NCI-H446 treated with DMSO at 0.1 percent for 48 hours (cell line): ENCODE measurements at places on chromosomes 7 and 10.

GRCh38 chr7:92517631-92518030, 10.7 kb downstream of the PEX1 start:
- no peak for DNase-seq

DNA sequence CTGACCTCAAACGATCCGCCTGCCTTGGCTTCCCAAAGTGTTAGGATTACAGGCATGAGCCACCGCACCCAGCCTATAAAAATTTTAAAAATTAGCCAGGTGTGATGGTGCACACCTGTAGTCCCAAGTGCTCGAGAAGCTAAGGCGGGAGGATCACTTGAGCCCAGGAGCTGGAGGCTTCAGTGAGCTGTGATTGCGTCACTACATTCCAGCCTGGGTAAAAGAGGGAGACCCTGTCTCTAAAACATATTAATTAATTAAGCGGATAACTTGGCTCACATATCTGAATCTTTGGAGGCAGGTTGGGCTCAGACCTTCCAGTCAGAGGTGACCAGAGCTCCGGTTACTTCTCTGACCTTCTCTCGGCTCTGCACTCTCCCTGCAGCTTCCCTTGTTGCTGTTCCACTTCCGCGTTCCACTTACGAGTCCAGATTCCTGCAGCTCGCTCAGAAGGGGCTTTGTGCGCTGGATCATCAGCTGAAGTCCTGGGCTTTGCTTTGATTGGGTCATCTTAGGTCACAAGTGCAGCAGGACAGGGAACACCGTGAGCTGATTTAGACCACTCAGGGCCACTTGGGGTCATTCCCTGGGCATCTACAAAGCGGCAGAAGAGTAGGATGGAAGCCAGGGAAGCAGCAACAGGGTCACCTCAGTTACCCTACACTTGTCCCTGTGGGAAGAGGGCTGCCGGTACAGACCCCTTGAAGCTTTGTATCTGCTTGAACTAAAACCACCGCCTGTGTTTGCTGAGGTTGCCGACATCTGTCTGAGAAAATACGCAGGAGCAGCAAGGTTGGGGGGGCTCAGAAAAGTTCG, 2.0 kb upstream of the ARPC1B start:
- DNase-seq, result no peak

DNA sequence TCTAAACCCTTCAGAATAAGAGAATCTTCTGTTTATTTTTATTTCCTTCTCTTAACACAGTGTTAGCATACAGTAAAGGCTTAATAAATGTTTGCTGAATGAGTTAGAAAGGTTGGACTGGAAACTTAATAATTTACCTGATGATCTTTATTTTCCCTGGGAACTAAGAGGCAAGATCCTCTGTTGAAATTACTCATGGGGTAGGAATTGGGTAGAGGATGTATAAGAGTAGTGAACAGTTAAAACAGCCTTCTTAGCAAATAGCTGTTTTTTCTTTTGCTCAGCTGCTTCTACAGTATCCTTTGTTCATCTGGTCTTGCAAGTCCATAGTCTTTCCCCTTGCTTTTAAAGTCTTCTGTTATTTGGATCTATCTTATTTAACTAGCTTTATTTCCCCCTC, 80.0 kb downstream of the AKAP9 start:
- DNase-seq, result no peak

DNA sequence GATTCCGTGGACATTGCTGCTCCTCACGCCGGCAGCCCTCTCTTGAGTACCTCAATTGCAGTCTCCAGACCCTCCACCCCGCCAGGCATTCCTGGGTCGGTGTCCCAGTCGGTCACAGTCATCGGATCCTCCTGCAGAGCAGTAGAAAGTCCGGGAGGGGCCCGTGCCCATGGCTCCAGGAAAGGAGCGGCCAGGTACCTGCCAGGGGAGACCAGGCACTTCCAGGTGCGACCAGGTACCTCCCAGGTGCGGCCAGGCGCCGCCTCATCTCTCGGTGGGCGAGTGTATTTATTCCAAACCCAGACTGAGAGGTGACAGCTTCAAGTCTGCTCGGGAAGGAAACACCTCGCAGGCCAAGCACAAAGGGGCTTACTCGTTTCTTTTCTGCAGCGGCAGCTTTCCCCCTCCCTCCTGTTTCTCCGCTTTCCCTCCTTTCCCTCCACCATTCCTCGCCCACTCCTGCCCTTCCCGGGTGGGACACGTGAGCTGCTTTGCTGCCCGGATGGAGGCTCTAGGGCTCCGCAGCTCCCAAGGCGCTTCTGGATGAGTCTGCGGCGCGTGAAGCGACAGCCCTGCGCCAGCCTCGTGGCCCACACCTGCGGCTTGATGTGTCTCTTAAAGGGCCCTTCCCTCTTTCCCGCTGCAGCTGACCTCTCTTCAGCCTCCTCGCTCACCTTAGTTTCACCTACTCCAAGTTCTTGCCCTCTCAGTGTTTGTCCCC, 39.4 kb upstream of the AGK start:
- no peak for DNase-seq

DNA sequence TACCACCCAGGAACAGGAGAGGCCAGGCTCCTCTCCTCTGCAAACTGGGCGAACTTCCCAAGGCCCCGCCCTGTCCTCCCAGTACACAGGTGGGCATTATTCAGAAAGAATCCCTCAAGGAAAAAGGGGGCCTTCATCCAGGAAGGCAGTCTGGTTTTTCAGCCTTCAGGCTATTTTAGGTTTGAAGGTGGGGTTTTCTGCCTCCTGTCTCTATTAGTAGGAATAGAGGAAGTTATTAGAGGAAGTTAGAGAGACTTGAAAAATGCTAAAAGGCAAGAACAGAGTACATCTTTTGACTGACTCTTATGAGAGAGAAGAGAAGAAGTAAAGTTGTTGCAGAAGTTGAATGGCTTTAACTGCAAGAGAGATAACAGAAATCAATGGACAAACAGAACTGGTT, 250.9 kb upstream of the SORCS1 start:
- no peak for DNase-seq

GRCh38 chr7:141575654-141576448, 24.6 kb downstream of the AGK start:
- DNase-seq, result no peak

DNA sequence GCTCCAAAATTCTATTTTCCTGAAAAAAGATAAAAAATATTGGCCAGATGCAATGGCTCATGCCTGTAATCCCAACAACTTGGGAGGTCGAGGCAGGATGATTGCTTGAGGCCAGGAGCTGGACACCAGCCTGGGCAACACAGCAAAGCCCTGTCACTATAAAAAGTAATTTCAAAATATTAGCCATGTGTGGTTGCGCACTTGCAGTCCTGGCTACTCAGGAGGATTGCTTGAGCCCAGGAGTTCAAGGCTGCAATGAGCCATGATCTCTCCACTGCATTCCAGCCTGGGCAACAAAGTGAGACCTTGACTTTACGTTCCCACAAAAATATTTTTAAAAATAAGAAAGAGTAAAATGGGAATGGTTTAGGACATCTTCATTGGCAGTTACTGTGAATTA, 104.1 kb upstream of the AFAP1L2 start:
- no peak for DNase-seq

DNA sequence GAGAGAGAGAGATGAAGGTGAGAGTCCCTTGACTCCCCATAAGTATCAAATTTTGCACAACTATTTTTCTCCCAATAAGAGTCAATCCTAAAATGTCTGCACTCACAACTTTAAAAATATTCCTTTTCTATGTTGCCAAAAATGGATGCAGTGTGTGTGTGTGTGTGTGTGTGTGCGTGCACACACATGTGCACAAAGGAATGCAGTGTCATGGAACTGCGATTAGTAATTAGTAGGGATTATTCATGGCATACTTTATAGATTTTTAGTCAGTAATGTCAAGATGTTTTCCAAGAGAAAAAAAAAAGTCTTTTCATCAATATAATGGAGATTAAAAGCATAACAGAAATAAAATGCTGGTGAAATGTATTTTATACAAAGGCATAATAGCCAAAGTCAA, 179.1 kb upstream of the LRRTM3 start:
- DNase-seq, result no peak

DNA sequence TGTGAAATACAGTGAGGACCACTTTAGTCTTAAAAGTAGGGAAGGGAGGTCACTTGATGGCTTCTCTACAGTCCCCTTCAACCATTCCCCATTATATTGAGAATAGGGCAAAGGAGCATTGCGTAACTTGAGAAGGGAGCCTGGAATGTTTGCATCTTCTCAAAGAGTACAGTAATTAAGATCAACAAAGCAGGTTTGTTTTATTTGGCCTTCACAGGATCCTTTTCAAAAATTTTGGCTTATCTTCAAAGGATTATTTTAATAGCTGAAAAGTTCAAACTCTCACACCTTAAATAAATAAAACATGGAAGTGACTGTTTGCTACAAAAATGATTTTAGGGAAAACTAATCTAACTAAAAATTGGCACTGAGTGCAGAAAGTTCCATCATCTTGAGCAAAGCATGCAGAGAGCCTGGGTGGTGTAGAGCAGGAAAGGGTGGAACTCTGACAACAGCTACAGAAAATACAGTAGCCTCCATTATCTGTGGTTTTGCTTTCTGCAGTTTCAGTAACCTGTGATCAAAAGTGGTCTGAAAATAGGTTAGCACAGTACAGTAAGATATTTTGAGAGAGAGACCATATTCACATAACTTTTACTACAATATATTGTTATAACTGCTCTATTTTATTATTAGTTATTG, 214.0 kb downstream of the MDFIC start:
- no peak for DNase-seq

GRCh38 chr7:94908323-94909178, 1.2 kb downstream of the PPP1R9A start:
- no peak for DNase-seq

- no peak for DNase-seq
Measured at GRCh38 chr10:72625276-72625607, 637 bp downstream of the MICU1 start.

DNA sequence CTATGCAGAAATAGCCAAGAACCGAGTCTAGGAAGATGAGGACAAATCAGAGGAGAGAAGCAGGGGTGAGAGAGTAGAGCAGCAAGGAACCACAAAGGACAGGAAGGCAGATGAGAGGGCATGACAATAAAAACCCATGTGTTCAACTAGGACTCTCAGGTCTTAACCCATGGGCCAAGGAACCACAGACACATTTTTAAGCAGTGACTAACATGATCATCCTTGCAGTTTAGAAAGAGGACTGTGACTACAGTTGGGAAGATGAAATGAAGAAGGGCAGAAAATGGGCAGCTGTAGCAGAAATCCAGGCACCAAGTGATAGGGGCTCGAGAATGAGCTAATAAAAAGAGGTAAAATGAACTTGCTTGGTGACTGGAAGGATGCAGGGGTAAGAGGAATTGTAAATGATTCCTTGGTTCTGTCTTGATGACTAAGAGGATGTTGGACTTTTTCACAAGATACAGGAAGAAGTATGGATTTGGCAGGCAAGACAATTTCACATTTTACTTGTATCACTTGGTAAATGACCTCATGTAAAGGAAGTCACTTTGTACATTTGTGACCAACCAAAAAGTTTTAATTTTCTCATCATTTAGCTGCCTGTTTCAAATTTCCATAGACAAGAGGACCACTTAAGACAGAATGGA, 22.8 kb downstream of the SGMS1 start:
- DNase-seq, result no peak

DNA sequence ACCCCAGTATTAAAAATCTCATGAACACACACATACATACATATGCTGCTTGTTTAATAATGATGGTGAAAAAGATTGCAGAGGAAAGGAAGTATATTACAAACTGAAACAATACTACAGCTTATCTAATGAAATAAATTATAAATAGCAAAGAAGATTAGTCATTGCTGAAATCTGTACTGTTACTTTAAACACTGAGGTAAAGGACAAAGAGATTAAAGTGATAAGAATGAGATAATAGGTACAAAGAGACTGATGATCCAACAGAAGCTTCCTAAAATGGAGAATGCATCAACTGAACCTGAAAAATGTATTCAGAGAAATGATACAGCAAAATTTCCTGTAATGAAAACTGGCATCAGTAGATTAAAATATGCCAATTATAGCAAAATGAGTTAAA, 91.5 kb upstream of the KCND2 start:
- no peak for DNase-seq

DNA sequence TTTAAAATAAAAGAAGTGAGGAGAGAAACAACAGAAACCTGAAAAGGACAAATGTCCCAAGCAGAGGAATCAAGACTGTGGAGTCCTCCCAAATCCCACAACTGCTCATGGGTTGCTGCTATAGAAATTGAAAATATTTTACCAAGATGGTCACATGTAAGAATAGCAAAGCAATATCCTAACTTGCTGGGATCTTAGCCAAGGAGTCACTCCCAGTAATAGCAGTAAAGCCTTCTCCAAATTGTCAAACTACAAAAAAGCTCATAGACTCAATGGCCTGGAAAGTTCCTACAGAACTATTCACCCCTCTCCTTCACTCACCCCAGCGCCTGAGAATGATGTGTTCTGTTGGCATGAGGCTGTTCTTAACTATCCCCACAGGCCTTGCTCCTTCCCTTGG, 186.5 kb downstream of the ELMO1 start:
- DNase-seq, result no peak

GRCh38 chr7:92691578-92691977, 101.4 kb upstream of the FAM133B start:
- peak; percentile 54 for DNase-seq

DNA sequence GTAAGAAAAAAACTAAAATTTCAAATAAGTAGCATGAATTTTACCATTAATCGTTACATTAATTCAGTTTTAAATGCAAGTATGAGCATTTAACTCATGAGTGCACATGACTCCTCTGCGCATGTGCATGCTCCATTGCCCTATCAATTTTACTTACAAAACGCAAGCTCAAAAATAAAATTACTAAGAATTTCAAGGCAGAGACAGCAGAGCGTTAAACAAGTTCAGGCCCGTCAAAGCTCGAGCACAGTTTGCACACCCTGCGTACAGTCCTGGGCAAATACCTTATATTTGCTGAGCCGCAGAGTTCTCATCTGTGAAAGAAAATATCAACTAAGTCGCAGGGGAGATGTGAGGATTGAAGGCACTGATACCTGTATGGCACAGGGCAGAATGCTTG, 373.6 kb downstream of the BBS9 start:
- DNase-seq, result no peak

- DNase-seq, result no peak
Measured at GRCh38 chr7:20307119-20307518, 23.6 kb upstream of the ITGB8 start.

DNA sequence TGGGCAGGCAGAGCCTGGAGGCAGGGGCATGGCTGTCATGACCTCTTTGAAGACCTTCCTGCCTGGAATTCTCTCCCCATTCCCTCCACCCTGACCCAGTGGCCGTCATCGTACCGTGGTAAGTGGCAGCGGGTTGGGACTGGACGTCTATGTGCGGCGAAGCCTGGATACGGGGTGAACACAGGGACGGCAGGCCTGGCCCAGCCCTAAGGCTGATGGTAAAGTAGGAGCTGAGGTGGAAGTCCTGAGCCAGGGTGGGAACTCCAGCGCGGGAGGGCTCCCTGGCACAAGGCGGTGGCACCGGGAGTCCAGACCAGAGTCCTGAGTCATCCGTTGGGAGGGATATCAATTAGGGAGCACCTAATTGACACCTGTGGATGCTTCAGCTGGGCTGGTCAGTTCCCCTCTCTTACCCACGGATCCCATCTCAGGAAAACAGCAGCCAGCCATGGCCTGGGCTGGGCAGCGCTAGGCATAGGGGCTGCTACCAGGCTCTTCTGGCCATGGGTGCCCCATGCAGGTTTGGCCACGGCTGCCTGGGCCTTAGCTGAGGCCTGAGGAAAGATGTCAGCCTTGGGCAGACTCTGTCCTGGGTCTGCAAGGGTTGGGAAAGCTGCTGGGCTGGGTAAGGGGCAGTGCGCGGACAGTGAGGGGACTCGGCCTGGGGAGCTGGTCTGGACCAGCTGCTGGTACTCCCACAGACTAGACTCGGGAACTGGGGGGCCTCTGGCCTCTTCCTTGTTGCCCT, 3.3 kb downstream of the PPIF start:
- no peak for DNase-seq
